ENCODE measurements at places on chromosomes 2 and 18.

GRCh38 chr18:48724939-48725338, 186.1 kb downstream of the CTIF start:
- no peak for DNase-seq

DNA sequence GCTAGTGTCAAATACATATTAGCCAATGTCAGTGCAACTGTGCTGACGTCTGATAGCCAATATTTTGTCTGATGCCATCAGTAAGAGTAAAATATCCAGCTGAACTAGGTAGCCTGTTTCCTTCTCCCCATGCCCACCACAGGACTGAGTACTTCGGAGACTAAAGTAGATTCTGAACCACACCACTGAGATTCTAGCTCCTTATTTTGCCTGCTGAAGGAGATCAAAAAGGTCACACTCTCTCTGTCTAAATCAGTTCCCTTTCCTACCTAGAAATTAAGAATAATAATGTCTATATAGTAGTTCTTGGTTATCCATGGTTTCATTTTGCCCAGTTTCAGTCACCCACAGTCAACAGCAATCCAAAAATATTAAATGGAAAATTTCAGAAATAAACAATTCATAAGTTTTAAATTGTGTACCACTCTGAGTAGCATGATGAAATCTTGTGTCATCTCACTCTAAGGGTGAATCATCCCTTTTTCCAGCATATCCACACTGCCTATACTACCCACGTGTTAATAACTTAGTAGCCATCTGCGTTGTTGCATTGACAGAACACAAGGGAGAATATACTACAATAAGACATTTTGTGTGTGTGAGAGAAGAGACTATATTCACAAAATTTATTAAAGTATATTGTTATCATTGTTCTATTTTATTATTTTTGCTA, 1043.3 kb upstream of the PIK3C3 start:
- DNase-seq = no peak

DNA sequence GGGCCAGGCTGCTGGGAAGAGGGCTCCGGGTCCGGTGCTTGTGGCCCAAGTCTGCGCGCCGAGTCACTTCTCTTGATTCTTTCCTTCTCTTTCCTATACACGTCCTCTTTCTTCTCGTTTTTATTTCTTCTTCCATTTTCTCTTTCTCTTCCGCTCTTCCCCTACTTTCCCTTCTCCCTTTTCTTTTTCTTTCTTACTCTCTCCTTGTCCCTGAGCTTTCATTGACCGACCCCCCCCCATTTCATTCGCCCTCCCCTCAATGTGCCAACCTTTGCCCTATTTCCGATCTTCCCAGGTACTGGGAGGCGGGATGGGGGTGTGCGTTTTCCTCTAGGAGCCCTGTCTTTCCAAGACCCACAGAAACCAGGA, 1.8 kb downstream of the ONECUT2 start:
- no peak for DNase-seq

GRCh38 chr2:190180313-190181122, 118.0 kb upstream of the MSTN start:
- DNase-seq = peak; percentile 30

GRCh38 chr18:8673256-8674209, 31.8 kb upstream of the MTCL1 start:
- no peak for DNase-seq

GRCh38 chr2:6493266-6493665, 372.4 kb downstream of the CMPK2 start:
- DNase-seq = no peak

DNA sequence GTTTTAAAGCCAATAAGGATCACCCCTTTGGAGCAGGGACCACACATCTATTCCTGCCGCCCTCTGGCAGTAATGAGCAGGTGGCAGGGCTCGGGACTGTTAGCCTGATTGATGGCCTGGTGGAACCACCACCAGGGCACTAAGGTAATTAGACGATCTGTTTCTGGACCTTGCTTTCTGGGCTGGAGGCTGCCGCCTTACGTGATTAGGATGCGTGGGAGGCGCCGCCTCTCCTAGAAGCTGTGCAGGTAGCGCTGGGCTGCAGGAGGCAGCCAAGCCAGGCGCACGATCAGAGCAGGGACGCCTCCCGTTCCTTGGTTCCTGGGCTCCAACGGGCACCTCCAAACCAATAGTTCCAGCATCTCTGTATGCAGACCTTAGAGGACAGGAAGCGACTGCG, 242.6 kb upstream of the RAB12 start:
- DNase-seq = no peak

GRCh38 chr2:156687715-156688114, 251.5 kb downstream of the GPD2 start:
- DNase-seq = no peak

- DNase-seq = no peak
Measured at GRCh38 chr2:105325389-105325963, 4.1 kb downstream of the TGFBRAP1 start.

DNA sequence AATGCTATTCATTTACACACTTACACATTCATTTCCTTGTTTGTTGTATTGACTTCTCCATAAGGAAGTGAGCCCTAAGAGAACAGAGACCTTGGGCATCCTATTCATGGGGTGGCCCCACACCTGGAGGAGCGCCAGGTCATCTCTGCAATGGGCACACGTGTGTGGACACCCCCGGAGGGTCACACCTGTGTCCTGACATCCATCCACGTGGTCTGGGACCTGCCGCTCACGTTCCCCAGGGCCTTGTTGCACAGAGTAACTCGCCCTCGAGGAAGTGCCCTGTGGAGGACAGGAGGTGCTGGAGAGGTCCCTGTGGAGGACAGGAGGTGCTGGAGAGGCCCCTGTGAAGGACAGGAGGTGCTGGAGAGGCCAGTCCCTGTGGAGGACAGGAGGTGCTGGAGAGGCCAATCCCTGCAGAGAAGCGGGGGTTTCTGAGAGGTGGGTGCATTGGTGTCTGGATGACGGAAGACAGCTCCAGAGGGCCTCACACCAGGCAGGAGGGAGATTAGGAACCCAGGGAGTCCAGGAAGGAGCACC, 73.2 kb upstream of the GPC1 start:
- DNase-seq = no peak

DNA sequence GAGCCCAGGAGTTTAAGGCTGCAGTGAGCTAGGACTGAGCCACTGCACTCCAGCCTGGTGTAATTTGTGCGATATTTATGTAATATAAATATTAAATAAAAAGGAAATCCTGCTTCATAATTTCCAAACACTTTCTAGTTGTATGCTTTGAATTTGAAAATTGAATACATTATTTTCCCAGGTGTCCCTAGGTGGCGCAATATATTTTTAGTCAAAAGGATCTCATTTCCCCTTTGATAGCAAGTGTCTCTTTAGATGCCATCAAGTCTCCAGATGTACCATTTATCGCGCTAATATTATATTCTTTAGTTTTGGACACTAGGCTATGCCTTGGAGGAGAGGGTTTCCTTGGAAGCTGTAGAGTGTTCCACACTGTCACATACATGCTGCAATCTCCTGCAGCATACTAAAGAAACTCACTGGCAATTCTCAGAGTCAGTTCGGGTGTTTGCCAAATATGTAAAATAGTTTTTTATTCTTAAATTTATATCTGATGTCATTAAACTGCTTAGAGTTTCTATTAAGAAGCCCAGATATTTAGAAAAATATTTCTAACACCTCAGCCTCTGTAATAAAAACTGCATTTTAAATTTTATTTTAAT, 5.6 kb upstream of the WDR7 start:
- no peak for DNase-seq

- DNase-seq = no peak
Measured at GRCh38 chr2:108613261-108614042, 79.2 kb downstream of the LIMS1 start.

DNA sequence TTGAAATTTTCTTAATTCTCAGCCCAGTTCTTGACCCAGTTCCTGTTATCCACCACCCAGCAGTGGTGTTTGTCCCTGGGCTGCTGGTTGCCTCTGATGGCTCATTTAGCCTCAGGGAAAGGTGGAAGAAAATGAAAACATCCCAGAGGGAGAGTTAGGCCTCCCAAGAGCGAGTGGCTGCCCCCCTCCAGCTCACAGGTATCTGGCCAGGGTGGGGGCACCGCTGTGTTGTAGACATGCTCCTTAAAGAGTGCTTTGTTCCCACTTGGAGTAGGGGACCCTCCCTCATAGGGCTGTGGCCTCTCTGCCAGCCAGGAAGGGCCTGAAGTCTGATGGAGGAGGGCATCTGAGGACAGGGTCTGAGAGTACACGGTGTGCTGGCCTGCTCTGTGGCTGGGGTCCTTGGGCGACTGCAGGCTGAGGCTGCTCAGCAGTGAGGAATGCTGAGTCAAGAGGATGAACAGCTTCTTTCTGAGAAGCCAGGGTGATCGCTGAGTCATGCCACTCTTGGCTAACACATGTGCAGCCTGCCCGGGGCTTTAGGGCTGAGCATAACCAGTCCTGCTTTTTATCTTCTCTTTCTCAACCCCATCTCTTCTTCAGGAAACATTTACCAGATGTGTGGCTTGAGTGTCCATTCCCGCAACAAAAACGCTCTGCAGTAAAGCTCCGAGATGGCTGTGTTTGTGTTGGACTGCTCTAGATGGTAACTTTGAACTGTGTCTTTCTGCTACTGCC, 72.3 kb downstream of the IL1R2 start:
- DNase-seq = peak; percentile 42

GRCh38 chr2:64812285-64812684, 158.6 kb upstream of the SERTAD2 start:
- no peak for DNase-seq

- no peak for DNase-seq
Measured at GRCh38 chr2:127504552-127505430, 21.5 kb downstream of the IWS1 start.

GRCh38 chr18:9404565-9405060, 70.0 kb downstream of the TWSG1 start:
- peak; percentile 35 for DNase-seq

DNA sequence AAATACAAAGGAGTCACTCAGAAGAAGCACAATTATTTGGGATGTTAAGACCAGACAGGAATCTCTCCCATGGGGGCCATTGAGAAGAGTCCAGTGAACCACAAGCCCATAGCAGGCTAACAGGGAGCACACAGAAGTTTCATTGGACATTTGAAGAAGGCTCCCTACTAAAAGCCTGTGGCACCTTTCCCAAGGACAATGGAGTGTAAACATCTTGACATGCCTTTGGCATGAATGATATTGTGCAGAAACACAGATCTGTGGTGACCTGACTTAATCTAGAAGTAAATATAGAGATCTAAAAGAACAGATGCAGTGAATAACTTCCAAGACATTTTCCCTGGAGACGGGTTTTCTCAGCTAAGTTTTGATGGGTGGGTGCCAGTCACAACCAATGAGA, 221.5 kb downstream of the EPHA4 start:
- no peak for DNase-seq

DNA sequence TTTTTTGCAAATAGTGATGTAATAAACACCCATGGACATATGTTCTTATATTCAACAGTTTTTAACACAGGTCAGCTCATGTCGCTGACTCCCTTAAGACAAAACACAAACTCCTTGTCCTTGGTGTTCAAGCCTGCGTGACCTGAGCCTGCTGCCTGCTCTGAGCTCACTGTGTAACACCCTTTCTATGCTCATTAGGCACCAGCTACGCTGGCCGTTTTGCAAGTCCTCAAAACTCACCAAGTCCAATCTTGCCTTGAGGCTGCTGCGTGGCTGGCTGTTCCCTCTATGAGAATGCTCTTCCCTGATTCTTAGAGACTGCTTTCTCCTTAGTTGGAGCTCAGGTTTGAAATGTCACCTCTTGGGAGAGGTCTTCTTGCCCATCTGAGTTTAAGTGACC, 100.5 kb upstream of the GLI2 start:
- no peak for DNase-seq

DNA sequence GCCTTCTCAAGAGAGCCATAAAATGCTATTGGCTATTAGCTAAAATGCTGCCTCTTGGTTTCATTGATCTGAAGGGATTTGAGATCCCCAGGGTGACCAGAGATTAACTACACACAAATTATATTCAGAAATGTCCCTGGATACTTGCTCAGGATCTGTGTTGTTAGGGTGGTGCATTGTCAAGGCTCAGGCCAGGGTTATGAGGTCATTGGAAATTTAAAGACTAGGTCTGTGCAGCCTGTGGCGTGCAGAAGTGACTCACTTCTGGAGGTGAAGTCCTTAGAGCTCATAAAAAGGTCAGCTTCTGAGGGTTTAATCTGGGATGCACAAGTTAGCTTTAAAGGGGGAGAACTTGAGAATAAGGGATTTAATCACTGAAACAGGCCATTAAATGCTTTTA, 23.5 kb downstream of the LRRTM1 start:
- no peak for DNase-seq

- no peak for DNase-seq
Measured at GRCh38 chr18:9055185-9055584, 47.3 kb upstream of the NDUFV2 start.

GRCh38 chr18:52325997-52326396, 14.0 kb upstream of the DCC start:
- DNase-seq = no peak

- no peak for DNase-seq
Measured at GRCh38 chr2:67208887-67209500, 188.1 kb upstream of the ETAA1 start.

Data from stimulated activated CD4-positive, alpha-beta T cell treated with anti-CD3 and anti-CD28 coated beads, Interleukin-2, amount 100 ng/mL, for 24 hours (primary cell).